Stimulated activated CD4-positive, alpha-beta T cell treated with anti-CD3 and anti-CD28 coated beads, TNF-alpha, amount 100 ng/mL, for 48 hours (primary cell): ENCODE measurements at places on chromosomes 11 and 22.

DNA sequence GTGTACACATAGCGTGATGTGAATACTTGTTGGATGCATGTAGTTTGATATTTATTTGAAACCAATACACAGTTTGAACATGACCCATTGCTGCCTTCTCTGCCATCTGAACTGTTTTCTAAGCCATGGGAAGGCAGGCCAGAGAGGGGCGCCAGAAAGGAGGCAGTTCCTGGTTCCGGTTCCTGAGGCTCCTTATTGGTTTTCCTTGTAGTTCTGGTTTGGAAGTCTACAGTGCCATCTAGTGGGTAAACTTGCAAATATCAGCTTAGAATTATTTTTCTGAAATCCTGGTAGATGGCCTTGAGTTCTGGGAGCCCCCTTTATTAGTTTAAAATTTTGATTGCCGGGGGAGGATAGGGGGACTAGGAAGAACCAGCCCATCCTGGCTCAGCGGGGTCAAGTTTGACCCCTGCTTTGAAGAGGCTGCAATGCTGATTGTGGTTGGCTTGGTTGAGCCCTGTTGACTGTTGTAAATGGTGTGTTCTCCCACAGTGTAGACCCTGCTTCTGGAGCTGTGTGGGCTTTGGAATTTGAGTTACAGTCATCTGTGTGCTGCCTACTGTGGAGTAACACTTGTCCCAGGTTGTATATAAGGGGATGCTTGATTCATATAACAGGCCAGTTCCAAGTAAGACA is 48.4 kb downstream of the GRAMD1B start:
- no peak for DNase-seq

GRCh38 chr11:77299528-77299993 is 1.9 kb downstream of the GDPD4 start:
- no peak for DNase-seq

- DNase-seq, result no peak
Measured at GRCh38 chr11:64444838-64445441, 86.0 kb downstream of the RPS6KA4 start.

DNA sequence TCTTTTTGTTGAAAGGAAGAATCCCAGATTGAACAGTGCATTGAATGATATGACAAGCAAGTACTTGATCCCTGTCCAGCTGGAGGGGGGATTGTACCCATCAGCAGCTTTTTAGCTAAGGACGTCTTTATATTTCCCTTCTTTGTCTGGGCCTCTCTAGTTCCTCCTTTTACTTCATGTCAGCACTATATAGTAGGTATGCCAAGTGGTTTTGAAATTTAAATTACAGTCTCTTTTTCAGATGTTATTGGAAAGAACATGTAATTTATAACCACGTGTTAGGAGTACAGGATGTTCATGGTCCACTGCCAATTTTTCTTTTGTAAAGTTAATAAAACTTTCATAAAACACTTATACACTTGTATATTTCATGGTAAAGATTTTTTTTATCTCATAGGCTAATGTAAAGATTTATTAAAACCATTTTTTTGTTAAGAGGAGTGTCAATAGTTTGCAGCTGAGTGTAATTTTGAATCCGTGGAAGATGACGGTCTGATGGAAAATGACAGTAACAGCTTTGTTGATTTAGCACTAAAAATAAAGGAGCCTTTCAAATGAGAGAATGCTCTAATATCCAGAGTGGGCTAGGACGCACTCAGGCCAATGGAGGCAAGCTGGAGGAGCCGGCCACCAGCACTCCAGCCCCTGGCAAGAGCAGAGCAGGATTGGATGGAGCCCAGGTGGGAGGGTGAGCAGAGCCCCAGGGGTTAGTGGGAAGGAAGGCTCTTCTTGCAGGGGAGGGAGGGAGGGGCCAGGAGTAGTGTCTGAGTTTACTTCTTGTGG is 488.3 kb downstream of the INSC start:
- no peak for DNase-seq

DNA sequence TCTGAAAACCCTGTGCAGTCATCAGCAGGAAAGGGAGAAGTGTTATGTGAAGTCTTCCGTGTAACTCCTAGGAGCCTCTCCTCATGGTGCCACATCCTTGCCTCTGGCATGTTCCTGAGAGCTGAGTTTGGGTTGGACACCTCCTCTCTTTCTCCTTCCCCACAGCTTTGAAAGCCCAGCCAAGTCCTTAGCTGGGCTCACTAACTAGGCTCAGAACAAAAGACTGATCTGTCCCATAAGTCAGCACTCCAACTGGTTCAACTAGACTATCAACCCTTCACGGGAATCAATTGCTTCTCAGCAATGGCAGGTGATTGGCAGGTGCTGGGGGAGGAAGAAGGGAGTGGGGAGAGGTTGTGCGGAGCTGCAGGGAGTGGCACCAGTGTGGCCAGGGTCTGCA is 509.9 kb upstream of the B3GAT1 start:
- DNase-seq, result no peak

DNA sequence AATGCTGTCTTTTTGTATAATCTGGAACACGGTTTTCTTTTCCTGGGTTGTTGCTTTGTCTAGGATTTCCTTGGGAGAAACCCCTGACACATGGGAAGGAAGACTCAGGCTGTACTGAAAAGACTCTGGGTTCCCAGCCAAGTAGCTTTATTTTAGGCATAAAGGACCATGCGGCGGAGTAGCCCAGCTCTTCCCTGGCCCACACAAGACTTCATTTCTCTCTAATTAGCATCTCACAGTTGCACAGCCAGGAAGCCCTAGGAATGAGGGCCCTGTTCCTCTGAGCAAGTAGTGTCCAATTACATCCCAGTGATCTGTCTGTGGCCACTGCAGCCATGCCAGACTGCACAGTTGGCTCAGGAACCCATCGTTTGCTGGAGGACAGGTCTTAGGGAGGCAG is 319.5 kb downstream of the TENM4 start:
- no peak for DNase-seq

GRCh38 chr11:65426839-65427690 is 4.5 kb downstream of the NEAT1 start:
- no peak for DNase-seq

GRCh38 chr11:106619320-106619990 is 398.8 kb downstream of the GUCY1A2 start:
- no peak for DNase-seq

DNA sequence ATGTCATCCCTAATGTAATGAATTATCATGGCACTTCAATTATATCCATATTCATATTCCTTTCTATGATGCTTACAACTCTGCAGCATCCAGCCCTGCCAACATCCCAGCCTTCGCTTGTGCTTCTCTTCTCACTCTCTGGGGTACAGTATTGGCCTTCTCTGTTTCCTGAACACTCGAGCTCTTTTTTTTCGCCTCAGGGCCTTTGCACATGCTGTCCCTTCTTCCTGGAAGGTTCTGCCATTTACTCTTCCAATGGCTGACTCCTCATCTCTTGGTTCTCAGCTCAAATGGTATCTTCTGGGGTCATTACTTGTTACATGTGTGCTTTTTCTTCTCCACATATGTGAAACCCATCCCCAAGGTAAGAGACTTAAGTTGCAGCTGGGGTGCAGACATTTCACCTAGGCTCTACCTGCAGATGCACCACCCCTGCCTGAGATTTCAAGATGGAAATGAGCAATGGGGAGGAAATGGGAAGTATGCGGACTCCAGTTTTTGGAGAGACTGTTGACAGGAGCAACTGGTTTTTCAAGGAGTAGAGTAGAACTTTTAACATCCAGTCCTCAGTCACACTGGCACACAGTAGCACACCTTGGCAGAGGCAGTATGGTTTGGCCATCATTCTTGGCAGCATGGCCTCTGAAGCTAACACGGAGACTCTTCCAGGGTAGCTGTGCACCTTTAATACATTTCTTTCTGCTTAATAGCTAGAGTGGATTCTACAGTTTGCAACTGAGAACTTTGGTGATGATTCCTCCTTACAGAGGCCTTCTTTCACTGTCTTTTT is 42.4 kb upstream of the DMC1 start:
- DNase-seq, result no peak

DNA sequence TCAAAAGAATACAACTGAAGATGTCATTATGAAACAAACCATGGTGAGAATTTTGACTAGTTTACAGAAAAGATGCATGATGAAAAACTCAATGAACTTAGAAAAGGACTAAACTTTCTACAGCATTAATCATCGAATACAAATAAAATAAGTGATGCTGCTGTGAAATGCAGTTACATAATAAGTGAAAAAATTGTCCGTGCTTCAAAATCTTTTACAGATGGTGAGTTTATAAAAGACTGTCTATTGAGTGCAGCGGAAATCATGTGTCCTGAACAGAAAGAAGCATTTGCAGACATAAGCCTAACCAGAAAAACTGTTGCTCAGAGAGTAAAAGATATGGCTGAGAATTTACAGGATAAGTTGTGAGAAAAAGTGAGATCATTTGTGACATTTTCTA is 33.8 kb downstream of the NEAT1 start:
- DNase-seq, result no peak

DNA sequence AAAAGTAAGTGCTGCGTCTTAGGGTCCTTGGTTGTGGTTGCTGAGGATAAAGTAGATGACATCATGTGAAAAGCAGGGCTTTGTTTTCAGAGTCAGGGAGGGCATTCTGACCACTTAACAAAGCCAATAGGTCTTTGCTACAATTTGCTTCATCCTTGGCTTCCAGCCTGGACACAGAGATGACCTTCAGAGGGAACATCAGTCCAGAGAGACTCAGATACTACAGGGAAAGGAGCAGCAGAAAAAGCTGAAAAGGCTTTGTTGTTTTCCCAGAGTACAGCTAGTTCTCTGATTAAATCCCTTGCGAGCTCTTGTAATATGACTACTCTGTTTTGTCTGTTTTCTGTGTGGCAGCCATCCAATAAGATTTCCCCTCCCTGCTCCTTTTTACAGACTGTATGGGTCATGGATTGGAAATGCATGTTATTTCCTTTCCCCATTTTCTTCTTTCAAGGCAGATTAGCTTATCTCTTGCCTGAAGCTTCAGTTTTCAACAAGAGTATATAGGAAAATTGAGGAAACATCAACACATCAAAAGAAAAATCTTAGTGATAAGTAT is 31.9 kb downstream of the ATG13 start:
- DNase-seq, result no peak

DNA sequence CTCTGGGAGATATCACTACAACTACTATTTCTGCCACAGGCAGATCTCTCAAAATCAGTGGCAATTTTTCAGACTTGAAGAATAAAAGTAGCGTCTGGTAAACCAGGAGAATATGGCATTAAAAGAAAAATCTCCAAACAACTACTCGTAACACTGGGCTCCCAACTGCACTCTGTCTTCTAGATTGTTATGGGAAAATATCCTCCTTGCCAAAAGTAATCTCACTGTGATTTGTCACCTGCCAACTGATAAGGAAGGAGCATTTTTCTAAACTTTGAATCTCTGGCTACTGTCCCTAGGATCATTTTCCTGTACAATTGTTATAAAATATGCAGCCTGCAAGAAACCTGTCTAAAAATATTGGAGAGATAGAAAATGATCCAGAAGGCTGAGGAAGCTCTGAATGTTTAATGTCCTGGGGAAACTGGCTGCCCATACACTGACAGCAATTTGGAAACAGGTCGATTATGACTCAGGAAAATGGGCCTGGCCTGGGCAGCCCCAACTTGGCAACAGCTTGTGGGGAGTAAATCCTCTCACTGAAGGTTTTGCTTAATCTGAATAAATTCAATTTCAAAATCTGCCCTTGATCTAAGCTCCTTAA is 90.5 kb upstream of the DBX1 start:
- DNase-seq, result no peak

GRCh38 chr11:87322568-87322967 is 284.8 kb downstream of the TMEM135 start:
- DNase-seq, result no peak

DNA sequence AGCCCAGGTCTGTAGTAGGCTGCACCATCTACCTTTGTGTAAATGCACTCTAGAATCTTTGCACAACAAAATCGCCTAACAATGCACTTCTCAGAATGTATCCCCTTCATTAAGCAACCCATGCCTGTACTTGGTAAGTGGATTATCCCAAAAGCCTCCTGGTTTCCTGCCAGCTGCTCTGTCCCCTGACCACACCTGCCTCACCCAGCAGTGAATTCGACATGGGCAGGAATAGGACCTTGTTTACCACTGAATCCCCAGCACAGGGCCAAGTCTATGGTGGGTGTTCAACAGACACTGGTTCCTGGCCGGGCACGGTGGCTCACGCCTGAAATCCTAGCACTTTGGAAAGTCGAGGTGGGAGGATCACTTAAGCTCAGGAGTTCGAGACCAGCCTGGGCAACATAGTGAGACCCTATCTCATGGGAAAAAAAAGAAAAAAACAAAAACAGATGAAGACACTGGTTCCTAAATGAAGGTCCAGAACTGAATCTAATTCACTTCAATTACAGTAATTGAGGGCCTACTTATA is 5.1 kb upstream of the SYCE3 start:
- no peak for DNase-seq

GRCh38 chr22:42856179-42856864 is 751 bp downstream of the ARFGAP3 start:
- no peak for DNase-seq

DNA sequence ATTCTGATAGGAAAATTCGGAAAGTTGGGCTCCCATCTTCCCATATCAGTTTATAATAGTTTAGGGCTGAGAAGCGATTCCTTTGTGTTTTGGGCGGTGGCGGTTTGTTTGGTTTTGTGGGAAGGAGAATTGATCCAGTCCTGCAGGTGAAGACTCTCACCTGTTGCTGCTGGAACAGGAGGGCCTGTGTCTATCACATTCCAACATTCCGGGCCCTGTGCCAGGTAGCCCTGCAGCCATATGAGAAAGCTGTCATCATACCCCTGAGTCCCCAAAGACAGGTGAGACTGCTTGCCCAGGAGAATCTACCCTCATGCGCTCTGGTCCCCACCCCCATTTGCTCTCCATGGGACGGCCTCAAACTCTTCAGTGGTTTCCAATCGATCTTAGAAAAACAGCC is 62.1 kb downstream of the TRAF6 start:
- DNase-seq, result no peak

GRCh38 chr22:41524809-41525449 is 19.3 kb downstream of the POLR3H start:
- no peak for DNase-seq

- DNase-seq, result no peak
Measured at GRCh38 chr11:132024587-132025295, 654.3 kb downstream of the NTM start.

- DNase-seq, result no peak
Measured at GRCh38 chr22:46054091-46055073, 77.4 kb upstream of the WNT7B start.

GRCh38 chr11:18203723-18204122 is 31.1 kb downstream of the MRGPRX4 start:
- no peak for DNase-seq
